ENCODE measurements at places on chromosomes 13 and 19.

GRCh38 chr19:15623711-15624318 is 8.8 kb downstream of the CYP4F8 start:
- DNase-seq, result no peak

DNA sequence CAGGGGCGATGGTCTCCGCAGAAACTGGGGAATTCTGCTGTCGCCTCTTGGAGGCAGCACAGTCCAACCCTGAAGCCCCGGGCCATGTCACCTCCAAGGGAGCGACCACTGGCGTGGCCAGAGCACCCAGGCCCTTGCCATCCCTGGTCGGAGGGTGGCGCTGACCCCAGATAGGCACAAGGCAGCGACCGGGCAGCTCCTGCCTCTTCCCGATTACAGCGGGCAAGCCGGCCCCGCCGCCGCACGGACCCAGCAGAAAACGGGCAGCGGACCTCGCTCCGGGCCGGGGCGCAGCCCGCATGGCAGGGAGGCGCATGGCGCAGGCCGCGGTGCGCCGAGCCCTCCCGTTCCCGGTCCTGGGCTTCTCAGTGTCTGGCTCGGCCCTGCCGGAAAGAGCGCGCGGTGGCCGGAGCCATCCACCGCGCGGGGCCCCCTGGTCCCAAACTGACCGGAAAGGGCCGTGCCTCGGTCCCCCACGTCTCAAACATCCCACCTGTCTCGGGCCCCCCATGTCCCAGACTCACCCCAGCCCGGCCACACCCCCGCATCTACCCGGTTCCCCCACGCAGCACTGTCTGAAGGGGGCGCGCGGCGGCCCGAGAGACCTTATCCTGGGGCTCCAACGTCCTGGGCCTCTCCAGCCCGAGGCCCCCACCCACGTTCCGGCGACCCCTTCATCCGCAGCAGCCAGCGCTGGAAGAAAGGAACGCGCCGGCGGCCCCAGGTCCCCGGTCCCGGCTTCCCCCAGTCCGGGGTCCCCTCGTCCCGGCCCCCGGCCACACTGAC is 727 bp downstream of the CERS1 start:
- peak; percentile 75 for DNase-seq

- no peak for DNase-seq
Measured at GRCh38 chr13:21929400-21929799, 258.5 kb downstream of the FGF9 start.

- no peak for DNase-seq
Measured at GRCh38 chr13:66748712-66749111, 481.4 kb downstream of the PCDH9 start.

DNA sequence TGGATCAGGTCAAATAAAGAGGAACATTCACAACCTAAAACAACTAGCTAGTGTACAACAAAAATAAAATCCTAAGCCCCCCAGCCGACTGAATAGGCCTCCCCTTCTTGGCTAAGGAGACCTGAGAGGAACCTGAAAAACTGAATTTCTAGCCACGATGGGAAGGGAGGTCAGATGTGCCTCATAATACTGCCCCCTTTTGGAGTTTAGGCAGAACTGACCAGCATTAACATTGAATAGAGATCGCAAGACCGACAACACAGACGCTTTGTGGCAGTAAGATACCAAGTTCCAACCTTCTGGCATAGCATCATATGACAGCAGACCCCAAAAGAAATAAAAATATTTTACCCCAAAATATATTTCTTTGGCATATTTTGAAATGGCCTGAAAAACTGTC is 15.9 kb downstream of the CBY2 start:
- no peak for DNase-seq

DNA sequence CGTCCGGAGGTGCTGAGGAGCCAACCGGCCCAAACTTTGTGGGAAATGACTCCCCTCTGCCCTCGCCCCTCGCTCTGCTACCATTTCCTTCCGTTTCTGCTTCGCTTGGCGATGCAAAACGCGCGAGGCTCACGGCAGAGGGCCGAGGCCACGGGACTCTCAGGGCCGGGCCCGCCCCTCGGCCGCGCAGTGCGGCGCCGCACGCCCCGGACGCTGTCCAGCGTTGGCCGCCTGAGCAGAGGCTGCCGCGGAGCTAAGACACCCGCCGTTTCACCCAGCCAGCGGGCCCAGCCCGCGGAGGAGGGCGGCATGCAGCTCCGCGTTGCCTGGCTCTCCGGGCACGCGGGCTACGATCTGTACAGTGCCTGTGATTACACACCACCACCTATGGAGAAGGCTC is 2.1 kb upstream of the ZNF578 start:
- no peak for DNase-seq

DNA sequence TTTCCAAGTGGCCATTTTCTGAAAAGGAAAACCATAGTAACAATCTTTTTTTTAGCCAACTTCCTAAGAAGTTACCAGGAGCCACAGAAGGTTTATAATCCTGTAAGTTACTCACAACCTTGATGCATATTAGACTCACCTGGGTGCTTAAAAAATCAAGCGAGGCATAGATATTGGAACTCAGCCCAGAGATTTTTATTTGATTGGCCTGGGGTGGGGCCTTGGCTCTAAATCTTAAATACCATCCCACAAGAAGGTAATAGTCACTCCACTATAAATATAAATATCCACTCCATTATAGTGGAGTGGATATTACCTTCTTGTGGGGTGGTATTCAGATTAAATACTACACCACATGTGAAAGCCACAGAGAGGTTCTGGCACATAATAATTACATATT is 429.6 kb downstream of the RFC3 start:
- no peak for DNase-seq

DNA sequence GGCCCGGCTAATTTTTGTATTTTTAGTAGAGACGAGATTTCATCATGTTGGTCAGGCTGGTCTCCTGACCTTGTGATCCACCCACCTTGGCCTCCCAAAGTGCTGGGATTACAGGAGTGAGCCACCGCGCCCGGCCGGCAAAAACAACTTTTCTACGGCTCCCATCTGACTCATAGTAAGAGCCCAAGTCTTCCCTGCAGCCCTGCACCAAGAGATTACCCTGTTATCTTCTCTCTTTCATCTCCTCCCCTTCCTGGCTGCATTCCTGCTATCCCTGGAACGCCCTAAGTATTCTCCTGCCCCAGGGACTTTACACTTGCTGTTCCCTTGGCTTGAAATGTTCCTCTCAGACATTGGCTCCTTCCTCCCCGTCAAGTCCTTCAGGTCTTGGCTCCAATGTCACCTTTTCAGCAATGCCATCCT is 6.6 kb downstream of the AP2S1 start:
- DNase-seq, result peak; percentile 17

- DNase-seq, result no peak
Measured at GRCh38 chr13:35797991-35798390, 321.5 kb upstream of the MAB21L1 start.

- DNase-seq, result no peak
Measured at GRCh38 chr19:38538793-38539528, 78.8 kb downstream of the MAP4K1 start.

DNA sequence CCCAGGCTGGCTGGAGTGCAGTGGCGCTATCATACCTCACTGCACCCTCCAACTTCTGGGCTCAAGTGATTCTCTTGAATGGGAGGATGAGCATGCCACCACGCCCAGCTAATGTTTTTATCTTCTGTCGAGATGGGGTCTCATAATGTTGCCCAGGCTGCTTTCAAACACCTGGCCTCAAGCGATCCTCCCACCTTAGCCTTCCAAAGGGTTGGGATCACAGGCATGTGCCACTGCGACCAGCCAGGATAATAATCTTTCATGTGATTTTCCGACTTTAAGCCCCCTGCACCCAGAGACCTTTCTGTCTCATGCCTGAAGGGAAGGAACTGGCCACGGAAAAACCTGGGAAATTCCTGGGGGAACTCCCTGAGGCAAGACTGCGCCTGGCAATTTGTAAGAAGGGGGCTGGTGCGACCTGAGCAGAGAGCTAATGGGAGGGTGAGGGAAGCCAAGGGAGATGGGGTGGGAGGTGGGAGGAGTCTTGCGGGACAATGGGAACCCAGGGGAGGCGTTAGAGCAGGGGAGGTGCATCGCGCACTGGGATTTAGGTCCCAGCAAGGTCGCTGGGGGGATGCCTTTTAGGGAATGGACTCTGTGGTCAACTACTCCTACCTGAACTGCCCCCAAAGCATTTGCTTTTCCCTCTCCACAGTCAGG is 1.2 kb upstream of the CCDC124 start:
- DNase-seq, result no peak

- DNase-seq, result no peak
Measured at GRCh38 chr19:18906605-18907519, 10.9 kb upstream of the CERS1 start.

- no peak for DNase-seq
Measured at GRCh38 chr19:7386308-7386707, 37.6 kb downstream of the ARHGEF18 start.

DNA sequence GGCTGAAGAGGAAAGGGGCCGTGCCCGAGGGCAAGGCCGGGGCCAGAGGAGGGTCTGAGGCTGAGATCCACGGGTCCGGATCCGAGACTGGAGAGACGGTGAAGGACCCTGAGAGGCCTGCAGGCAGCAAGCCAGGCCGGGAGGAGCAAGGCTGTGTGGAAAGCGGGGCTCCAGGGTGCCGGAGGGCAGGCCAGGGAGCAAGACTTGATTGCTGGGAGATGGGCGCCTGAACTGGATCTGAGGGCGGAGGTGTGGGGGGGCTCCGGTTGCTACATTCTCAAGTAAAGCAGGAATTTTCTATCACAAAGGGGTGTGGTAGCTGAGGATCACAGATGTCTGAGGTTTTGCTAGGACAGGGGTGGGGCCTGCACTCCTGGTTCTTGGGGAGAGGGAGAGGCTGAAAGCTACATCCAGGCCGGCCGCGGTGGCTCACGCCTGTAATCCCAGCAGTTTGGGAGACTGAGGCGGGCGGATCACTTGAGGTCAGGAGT is 3.8 kb downstream of the MAMSTR start:
- DNase-seq, result no peak

DNA sequence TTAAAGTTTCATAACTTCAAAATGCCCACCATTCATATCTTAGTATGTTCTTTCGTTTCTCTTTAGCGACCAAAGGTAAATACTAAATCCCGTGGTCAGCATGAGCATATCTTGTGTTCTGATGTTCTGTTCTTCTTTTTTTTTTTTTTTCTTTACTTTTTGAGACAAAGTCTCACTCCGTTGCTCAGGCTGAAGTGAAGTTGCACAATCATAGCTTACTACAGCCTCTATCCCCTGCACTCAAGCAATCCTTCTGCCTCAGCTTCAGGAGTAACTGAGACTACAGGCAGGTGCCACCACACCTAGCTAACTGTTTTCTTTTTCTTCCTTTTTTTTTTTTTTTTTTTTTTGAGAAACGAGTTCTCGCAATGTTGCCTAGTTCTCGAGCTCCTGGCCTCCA is 60.9 kb upstream of the ATP12A start:
- no peak for DNase-seq
